ENCODE measurements at places on chromosomes 6 and 20.

DNA sequence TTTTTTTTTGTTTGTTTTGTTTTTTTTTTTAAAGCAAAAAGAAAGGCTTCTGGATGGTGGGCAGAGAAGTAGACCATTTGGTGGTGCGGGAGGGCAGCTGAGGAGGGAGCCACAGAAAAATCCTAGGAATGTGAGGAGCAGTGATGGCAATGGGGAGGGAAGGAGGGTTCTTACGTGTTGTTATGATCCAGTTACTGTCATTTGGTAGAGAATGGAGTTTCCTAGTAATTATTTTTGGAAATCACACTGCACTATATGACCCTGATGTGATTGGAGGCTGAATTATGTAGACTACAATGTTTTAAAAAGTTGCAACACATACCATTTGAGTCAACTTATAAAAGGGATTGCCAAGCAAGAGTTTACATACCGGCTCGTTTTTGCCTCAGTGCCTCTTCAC, 22.1 kb downstream of the ADGRF5 start:
- DNase-seq: no peak

GRCh38 chr6:10412461-10413261, 2.2 kb downstream of the TFAP2A start:
- no peak for DNase-seq

- no peak for DNase-seq
These were observed 53.4 kb upstream of the TBXT start for GRCh38 chr6:166221040-166221439.

- DNase-seq: no peak
These were observed 353.5 kb upstream of the IRAK1BP1 start for GRCh38 chr6:78513856-78514255.

- no peak for DNase-seq
These were observed 12.8 kb upstream of the PDYN start for GRCh38 chr20:2006452-2007361.

DNA sequence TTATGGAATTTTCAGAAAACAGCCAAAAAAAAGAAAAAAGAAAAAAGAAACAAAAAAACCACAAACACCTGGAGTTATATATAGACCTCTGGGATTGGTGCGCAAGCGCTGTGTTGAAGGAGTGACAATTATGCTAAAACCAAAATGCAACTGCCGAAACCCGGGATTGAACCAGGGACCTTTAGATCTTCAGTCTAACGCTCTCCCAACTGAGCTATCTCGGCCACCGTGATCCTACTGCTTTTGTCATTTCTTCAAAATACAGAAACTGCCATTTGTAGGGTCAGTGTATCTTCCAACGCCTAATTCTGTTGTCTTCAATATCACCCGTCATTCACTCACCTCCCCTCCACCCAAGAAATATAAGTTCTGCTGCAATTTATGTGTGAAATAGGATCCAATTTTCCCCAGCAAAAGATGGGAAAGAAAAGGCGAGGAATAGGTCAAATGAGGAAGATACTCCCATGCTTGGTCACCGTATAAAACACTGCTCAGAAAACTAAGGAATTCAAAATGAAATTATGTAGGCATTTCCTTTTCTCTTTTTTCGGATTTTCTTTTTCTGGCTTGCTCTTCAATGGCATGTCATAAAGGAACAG, 116.0 kb downstream of the TRIM27 start:
- no peak for DNase-seq

- DNase-seq: no peak
These were observed 64.7 kb downstream of the TRAM2 start for GRCh38 chr6:52512199-52512598.

Measured in T-helper 17 cell (primary cell).